ENCODE measurements at places on chromosomes 12 and 14.
A peak's percentile ranks its signal among the peaks of the same experiment; 100 is the strongest.

- DNase-seq: peak; percentile 22
Measured at GRCh38 chr12:13293096-13293495, 96.6 kb downstream of the EMP1 start.

DNA sequence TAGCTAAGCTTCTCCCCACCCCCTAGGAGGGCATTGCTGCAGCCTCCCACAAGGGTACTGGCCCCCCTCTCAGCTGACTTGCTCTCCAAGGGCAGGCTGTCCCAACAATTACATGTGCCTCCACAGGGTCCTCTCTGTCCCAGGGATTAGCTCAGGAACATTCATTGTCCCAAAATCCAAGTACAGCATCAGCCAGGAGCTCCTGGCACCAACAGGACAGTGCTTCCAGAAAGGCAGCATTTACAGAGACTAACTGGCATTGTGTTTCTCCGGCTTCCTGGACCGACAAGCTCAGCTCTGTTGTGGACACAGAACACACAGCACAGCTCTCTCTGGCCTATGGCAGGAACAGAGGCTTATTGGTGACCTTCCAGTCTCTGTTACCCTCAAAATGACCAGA is 21.7 kb downstream of the ABCD4 start:
- no peak for DNase-seq

DNA sequence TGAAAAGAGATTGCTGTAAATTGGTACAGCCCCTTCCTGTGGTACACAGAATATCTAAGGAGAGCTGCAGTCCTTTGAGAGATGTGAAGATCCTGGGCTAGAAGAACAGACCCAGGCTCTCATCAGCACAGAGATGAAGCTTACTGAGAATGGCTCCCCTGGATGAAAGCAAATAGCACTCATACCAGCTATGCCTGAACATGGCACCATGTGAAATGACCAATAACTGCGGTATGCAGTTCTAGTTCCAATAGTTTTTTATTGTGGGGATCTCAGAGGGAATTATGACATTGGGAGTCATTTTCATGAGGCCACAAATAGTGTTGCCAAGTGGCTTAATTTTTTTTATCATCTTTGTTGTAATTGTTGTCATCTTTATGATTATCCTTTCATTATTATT is 15.4 kb upstream of the TRHDE start:
- no peak for DNase-seq

DNA sequence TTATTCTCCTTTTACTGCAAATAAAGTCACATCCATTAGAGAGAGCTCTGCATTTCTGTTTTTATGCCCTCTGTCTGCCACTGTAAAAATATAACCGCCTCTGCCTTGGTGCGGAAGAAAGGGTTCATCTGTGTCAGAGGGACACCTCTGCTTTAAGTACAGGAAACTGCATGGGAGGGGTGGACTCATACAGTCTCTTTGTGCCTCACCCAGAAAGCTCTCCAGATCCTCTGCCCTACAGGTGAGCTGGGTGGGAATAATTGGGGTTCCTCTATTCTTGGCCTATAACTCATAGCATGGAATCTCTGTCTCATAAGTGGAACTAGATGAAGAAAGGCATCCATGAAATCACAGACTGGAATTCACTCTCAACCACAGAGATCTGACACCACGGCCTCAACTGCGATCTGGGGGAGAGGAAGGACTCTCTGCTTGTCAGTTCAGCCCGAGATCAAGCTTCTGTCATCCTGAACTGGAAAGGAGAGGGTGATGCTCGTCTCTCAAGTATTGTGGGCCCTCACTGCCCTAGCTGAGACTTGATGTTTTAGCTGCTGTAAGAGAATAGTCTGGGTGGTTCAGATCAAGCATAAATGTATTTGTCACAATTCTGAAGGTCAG is 702.3 kb downstream of the TMEM121 start:
- DNase-seq: no peak

DNA sequence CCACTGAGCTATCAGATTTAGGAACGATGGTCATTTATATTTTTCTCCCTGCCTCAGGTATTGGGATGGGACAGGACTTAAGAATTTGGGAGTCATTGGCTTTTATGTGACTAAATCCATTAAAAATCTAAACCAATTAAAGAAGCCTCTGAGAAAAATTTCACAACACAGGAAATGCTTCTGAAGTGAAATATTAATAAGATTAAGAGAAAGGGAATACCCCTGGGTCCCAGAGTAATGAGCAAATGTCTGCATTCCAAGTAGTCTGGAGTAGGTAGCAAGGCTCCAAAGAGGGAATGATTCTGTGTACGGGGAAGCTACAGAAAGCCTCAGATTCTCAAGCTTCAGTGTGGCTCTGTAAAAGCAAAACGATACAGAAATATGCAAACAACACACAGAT is 707 bp upstream of the MED6 start:
- no peak for DNase-seq

DNA sequence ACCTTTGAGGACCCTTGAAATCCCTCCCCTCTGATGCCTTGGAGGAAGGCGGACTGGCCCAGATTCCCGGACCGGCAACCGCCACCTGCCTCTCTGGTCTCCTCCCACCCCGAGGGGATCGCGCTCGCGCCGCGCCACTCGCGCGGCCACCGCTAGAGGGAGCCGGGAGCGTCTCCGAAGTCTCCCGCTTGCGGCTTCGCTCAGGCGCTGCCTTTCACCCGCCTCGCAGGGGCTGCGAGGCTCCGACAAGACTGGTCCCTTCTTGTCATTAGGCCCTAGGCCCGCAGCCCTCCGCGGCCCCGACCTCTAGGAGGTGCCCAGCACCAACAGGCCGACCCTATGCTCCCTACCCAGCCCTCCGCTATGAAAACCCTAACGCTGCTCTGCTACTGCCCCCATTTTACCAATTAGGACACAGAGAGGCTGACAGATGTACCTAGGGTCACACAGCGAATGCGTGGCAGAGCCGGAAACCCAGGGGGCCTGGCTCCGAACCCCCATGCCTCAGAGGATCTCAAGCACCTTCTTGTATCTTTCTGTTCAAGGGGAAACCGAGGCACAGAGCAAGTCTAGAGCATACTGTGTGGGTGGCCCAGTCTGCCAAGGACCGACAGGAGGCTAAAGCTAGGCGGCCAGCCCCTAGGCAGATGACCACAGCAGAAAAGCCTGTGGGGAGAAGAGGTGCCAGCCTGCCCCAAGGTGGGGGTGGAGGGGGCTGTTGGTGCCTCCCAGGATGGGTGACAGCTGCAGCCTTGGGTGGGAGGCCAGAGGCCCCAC is 21.4 kb upstream of the VSX2 start:
- peak; percentile 89 for DNase-seq

DNA sequence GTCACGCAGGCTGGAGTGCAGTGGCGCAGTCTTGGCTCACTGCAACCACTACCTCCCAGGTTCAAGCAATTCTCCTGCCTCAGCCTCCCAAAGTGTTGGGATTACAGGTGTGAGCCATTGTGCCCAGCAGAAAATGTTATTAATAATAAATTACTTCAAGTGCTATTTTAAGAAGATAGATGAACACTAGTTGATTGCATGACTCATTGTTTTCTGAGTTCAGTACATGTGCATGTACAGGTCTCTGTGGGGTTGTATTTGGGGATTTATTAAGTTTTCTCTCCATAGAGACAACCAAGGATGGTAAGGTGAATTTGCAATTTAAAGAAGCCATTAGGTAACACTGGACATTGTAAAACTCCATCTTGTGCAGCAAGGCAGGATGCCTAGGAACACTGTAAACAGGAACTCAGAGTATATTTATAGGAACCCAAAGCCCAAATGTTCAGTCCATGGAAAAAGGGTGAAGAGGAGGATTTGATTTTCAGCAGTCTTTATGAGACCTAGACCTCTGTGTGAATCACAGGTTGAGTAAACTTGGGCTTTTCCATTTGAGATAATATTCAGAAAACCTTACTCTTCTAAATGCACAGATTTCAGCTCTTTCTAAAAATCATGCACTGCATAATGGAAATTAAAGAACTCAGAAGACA is 49.3 kb upstream of the TMPO start:
- DNase-seq: no peak

All from AG08396 (cell line).